Muscle of leg (tissue), 16 donors: ENCODE measurements at places on chromosomes 2 and 18.

DNA sequence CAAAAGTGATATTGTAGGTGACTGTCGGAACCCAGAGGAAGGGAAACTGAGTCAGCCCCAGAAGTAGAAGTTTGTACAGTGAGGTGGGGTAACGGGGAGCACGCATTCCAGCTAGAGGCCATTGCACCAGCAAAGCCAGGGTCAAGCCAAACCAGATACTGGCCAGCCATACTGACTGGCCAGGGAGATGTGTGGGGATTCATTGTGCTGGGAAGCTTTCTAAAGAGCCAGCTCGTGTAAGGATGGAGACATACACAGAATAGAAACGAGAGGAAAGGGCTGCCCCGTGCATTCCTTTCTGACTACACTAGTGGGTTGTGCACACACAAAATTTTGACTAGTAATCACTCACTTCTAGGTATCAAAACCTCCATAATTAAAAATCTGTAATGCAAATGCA lies 175.3 kb upstream of the PID1 start:
- no peak for DNase-seq

DNA sequence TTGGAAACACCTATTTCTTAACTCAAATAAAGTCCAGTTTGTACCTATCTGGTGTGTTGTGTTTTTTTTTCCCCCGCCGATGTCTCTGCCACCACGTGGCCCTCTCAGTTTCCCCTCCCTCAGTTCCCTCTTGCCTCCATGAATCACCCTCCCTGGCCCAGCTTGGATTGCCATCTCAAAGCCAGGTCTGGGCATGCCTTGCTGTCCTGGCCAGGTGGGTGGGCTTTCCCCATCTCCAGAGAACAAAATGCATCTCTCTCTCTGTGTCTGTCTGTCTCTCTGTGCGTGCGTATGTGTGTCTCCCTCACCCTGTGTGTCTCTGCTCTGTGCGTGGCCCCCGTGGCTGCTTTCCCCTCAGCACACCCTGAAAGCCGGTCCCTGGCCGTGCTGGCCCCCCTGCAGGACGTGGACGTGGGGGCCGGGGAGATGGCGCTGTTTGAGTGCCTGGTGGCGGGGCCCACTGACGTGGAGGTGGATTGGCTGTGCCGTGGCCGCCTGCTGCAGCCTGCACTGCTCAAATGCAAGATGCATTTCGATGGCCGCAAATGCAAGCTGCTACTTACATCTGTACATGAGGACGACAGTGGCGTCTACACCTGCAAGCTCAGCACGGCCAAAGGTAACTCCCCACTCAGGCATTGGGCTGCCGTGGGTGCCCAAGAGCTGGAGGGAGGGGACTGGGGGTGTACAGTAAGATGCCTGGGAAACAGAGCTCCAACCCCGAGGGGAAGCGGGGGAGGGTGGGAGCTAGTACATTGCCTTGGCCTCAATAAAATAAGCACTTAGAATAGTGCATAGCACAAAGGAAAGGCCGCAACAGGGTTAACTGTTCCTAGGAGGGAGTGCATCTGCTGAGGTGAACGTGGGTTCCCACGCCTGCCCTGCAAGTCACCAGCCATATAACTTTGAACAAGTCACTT lies 31.6 kb upstream of the GMPPA start:
- no peak for DNase-seq

DNA sequence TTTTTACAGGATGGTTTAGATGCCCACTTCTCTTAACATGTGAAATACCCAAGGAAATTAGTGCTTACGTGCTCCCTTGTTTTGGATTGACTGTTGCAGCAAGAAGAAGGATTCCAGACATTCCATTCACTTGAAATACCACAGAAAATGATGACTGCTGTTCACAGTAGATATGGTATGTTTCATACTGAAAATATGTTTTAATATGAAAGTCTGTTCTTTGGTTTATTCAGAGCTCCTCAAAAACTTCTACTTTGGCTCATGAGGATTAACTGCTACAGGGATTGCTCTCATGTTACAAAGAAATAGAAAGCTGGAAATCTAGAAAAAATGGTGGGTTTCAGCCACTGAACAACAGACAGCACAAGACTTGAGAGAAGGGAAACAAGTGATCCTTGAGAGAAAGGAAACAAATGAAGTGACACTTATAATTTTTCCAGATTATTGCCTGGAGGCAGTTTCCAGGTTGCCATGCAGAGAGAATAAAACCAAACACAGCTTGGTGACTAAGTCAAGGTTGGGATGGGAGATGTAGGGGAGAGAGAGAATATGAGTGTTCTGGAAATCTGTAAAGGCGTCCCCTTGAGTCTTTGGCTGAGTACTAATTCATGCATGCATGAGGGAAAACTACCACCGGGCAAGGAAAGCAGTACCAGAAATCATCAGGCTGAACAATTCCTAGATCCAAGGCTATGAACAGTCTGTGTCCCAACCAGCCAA lies 348.1 kb downstream of the CLIP4 start:
- DNase-seq, result no peak

GRCh38 chr18:74040459-74041332 lies 106.9 kb downstream of the FBXO15 start:
- no peak for DNase-seq

DNA sequence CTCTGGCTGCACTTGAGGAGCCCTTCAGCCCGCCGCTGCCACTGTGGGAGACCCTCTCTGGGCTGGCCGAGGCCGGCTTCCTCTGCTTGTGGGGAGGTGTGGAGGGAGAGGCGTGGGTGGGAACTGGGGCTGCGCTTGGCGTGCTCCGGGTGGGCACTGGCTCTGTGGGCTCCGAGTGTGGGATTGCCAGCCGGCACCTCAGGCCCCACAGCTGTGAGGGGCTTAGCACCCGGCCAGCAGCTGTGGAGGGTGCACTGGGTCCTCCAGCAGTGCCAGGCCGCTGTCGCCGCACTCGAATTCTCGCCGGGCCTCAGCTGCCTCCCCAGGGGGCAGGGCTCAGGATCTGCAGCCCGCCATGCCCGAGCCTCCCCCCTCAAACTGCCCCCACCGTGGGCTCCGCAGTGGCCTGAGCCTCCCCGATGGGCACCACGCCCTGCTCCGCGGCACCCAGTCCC lies 808.0 kb upstream of the SOX11 start:
- no peak for DNase-seq

DNA sequence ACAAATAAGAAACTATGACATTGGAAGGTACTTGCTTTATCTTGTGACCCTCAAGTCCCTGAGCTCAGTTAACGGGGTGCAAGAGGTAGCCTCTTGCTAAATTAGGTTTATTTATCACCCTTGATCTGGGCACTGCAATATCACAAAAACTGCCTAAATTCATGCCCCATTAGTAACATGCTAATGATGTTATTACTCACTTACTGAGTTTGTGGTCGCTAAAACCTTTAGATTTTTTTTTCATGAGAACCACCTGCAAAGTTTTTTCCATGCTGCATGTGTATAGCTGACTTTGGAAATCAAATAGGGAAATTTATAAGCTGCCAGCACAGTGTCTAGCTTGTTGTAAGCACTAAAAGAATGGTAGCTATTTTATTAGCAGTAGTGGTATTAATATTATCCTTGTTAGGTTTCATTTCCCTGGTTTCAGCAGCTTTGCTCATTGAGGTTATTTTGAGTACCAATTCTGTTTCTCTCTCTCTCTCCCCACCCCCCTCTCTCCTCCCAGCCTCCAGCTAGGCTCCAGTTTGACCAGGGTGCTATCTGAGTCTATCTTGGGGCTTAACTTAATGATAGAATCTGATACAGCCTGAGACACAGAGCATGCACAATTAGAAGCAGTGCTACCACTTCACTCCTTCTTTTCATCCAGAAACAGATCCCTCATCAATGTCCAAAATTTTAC lies 88.7 kb upstream of the ATP8B1 start:
- DNase-seq, result no peak

- DNase-seq, result no peak
Measured at GRCh38 chr18:76847916-76848315, 25.6 kb downstream of the ZNF236 start.

DNA sequence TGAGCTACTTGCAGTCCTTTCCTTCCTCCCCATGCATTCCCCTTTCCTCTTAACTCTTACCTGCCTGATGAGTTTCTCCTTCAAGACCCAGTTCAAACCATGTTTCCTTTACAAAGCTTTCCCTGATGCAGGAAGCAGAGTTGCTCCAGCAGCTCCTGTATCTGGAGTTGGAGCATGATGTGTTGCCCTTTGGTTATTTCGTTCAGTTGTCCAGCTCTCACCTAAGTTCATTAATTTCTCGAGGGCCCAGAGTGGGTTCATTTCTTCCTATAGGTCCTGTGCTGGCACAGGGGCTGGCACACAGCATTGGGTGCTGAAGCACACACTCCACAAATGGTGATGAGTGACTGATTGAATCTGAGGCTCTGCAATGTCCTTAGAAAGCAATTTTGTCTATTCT lies 23.0 kb upstream of the TMEM214 start:
- DNase-seq, result no peak

DNA sequence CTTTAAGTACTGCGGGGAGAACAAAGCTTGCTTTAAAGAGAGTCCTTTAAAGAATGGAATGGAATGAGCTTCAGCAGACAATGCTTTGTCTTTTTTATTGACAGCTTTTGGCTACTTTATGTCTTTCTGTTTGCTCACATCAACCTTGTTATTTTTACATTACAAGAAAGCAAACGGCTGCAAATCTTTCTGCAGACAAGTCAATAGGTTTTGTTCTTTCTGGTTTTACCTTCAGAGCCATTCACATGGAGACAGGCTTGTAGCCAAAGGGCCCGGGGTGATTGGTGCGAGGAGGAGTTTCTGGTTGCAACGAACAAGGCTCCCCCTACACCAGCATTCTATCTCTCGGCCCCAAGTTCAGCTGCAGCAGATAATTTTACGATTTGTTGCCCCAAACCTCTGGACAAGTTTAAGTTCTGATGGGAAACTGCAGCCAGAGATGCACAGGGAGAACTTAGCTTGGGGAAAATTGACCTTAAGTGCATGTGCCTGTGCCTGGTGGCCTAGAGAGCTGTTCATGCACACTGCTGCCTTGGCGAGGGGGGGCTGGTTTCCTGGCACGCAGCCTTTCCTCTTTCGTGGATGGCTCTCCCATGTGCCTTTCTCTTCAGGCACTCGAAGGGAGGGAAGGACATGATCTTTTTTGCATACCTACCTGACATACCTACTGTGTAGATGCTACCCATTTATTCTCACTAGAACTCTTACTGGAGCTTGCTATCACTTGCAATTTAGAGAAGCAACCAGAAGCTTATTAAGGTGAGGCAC lies 543.2 kb downstream of the DCDC2C start:
- no peak for DNase-seq

DNA sequence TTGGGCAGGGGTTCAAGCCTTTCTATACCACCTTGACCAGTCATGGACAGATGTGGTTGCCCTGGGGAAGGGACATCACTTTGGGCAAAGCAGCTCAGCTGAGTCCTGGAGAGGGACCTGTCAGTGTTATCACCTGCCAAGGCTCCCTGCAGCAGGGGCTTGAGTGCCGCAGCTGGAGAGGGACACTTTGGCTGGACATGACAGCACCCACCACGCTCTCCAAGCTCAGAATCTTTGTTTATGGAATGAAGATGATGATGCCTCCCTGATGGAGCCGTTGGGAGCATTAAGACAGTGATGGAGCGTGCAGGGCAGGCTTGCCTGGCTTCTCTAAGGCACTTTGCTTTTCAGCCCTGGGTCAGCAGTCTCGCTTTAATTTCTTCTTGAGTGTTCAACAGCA lies 4.3 kb upstream of the TFCP2L1 start:
- no peak for DNase-seq

DNA sequence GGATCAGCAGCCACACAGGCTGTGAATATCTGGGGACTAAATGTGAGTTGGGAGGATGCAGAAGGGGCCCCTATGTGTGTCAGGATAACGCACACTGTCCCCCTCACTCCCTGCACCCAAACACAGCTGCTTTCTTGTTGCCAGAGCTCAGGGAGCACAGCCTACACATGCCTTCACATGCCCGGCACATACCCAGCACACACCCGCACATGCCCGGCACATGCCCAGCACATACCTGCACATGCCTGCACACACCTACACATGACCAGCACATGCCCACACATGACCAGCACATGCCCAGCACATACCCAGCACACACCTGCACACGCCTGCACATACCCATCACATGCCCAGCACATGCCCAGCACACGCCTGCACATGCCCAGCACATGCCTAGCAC lies 75.6 kb downstream of the TPO start:
- DNase-seq, result no peak

DNA sequence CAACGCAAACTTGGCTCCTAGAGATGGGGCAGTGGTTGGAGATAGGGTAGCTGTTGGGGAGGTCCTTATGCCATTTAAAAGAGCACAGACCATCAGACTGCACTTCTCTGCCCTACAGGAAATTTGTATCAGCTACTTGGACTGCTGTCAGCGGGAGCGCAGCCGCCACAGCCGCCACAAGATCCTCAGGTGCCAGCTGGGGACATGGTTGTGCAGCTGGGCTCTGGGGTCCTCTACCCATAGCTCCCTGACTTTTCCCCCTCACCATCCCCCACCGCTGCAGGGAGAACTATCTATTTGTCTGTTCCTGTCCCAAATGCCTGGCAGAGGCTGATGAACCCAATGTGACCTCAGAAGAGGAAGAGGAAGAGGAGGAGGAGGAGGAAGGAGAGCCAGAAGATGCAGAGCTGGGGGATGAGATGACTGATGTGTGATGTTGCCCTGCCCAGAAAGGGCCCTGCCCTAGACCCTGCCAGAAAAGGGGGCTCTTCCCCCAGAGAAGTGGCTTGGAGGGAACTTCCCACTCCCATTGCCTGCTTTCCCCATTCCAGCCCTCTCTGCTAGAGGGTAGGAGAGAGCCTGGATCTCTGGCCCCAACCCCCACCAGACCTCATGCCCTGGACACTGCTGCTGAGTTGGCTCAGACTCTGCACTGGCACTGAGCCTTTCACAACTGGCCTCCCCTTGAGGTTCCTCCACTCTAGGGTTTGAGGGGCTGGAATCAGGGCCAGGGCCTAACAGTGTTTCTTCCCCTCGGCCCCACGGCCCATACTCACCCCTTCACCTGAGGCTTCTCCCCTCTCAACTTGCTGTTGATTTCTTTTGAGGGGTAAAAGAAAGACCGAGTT lies 7.3 kb downstream of the PRADC1 start:
- no peak for DNase-seq

DNA sequence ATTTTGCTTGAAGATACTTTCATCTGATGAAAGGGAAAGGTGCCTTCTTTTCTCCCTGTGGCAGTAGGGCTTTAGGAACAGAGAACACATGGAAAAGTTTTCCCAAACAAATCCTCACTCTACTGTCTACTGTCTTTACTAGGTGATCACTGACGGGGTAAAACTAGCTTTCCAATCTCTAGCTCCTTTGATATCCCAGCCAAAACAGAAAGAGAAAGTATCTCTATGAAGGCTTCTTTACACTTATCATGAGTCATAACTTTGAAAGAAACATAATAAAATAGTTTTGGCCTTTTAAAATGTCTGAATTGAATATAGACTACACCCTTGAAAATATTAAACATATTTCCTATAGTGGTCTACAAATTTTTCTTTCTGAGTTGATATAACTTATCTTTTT lies 214.5 kb downstream of the DSEL start:
- DNase-seq, result no peak

DNA sequence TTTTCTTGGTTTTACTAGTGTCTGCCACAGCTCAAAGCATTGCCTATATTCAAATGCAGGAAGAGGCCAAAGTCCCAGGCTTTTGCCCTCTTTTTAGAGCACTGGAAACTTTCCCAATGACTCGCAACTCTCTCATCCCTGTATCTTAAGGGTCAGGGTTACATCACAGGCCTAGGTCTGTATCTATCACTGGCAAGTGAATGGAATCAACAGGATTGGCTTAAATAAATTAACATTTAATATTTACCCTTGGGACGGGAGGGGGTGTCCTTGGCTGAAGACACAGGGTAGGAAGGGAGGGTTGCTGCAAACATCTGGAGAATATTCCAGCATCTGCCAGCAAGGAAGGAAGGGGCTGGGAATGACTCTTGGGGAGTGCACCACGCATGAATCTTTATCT lies 242.6 kb downstream of the SLC4A3 start:
- peak; percentile 46 for DNase-seq
